Activated CD4-positive, alpha-beta memory T cell treated with anti-CD3 and anti-CD28 coated beads, Interleukin-2, amount 10 ng/mL, durations not matched to agents 7 days and 5 days (primary cell): ENCODE measurements at places on chromosomes 12 and 14.
A peak's percentile ranks its signal among the peaks of the same experiment; 100 is the strongest.

GRCh38 chr14:90797919-90798318, 18.3 kb downstream of the TTC7B start:
- H3K4me3 ChIP-seq = no peak overlapping the region
- peaks cover 22% of the 10 kb centered on the region for H3K4me1 ChIP-seq
- no peak overlapping the region for H3K27ac ChIP-seq
- H3K36me3 ChIP-seq = no peaks in the 10 kb centered on the region

GRCh38 chr14:40697231-40697630, 909.4 kb upstream of the LRFN5 start:
- H3K27ac ChIP-seq = no peak overlapping the region
- no peak for DNase-seq
- H3K4me1 ChIP-seq = no peaks in the 10 kb centered on the region
- no peaks in the 10 kb centered on the region for H3K36me3 ChIP-seq

DNA sequence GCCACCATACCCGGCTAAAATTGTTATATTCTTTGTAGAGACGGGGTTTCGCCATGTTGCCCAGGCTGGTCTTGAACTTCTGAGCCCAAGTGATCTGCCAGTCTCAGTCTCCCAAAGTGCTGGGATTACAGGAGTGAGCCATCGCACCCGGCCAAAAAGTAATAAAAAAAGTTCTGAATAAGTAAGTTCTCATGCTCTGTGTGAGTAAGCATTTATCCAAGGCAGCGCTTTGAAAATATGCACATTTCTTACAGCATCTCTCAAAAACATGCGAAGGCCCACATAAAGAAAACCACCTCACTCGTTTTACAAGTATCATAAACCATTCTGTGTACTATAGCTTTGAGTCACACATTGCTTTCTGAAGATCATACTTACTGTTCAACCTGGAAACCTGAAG, 8.6 kb downstream of the GIT2 start:
- H3K27ac ChIP-seq = peak overlapping the region; percentile 75
- H3K4me3 ChIP-seq = no peak overlapping the region
- no peak for DNase-seq
- peaks cover 53% of the 10 kb centered on the region for H3K4me1 ChIP-seq
- peaks cover 64% of the 10 kb centered on the region for H3K36me3 ChIP-seq

- no peak overlapping the region for H3K27ac ChIP-seq
- no peaks in the 10 kb centered on the region for H3K4me1 ChIP-seq
- peaks cover 13% of the 10 kb centered on the region for H3K27me3 ChIP-seq
- DNase-seq = peak; percentile 18
- H3K36me3 ChIP-seq = no peaks in the 10 kb centered on the region
These were observed 70.7 kb downstream of the RASSF8 start for GRCh38 chr12:26028953-26029735.

- no peak overlapping the region for H3K27ac ChIP-seq
- peak; percentile 76 for DNase-seq
These were observed 45.6 kb downstream of the STAB2 start for GRCh38 chr12:103632554-103633216.

DNA sequence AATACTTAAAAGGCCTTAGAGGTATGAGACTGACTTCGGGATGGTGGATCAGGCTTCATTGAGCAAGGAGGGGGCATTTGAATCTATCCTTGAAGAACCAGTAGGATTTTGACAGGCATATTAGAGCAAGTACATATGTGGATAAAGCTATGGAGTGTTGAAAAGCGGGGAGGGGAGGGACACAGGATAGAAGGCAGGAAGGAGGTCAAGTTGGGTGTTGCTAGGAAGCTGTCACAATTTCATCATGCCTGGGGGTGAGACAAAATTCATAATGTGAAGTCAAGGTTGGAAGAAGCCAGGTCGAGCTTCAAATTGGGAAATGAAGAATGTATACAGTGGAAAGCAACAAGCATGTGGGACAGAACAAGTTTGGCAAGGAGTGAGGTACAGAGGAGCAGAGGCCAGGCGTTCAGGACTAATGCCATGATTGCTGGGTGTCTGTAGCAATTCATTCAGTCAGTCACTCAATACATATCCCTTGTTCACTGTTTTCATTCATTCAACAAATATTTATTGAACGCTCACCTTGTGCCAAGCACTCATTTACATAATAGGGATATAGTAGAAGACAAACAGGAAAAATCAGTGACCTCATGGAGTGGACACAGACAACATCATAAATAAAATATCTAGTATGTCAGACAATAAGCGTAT, 58.3 kb upstream of the LTA4H start:
- no peak for DNase-seq
- peak overlapping the region; percentile 2 for H3K27ac ChIP-seq

DNA sequence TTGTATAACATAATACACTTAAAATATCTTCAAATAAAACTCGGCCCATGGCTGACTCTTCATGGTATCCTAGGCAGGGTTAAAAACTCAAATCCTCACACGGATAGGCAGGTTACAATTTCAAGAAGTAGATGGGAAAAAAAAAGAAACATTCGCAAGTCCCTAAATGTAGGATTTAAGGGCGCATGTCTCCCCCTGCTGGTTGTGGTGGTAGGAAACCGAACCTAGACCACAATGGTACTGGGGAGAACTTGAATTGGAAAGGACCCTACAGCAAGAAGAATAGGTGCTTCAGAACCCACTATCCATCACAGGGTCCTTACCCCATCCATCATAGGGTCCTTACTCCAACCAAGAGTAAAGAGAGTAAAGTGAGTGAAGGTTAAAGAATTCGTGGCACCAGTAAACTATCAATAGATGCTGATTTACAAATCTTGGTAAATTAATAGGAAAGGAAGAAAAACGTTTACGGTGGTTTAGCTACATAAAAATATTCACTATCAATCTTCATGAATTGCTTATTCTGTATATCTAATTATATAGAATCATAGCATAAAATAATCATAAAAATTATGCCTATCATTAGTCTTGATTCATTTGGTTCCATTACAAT, 3.3 kb upstream of the CIPC start:
- DNase-seq = peak; percentile 77
- no peak overlapping the region for H3K27ac ChIP-seq
- H3K36me3 ChIP-seq = peaks cover 2% of the 10 kb centered on the region
- no peak overlapping the region for H3K4me3 ChIP-seq
- H3K4me1 ChIP-seq = peaks cover 33% of the 10 kb centered on the region

GRCh38 chr12:3225796-3226180, 148.6 kb downstream of the TSPAN9 start:
- no peak overlapping the region for H3K27ac ChIP-seq
- H3K4me1 ChIP-seq = no peaks in the 10 kb centered on the region
- DNase-seq = no peak
- H3K36me3 ChIP-seq = no peaks in the 10 kb centered on the region
- H3K4me3 ChIP-seq = no peak overlapping the region
- peaks cover 3% of the 10 kb centered on the region for H3K27me3 ChIP-seq

GRCh38 chr12:19373586-19373985, 65.7 kb upstream of the AEBP2 start:
- no peak for DNase-seq
- no peaks in the 10 kb centered on the region for H3K4me1 ChIP-seq
- H3K4me3 ChIP-seq = no peak overlapping the region
- no peaks in the 10 kb centered on the region for H3K27me3 ChIP-seq

GRCh38 chr12:6376870-6377666, 1.7 kb upstream of the SCNN1A start:
- H3K4me1 ChIP-seq = peaks cover 38% of the 10 kb centered on the region
- H3K27ac ChIP-seq = no peak overlapping the region
- H3K36me3 ChIP-seq = no peaks in the 10 kb centered on the region
- H3K27me3 ChIP-seq = peaks cover 13% of the 10 kb centered on the region

GRCh38 chr12:103928682-103929045, 1.5 kb upstream of the HSP90B1 start:
- DNase-seq = peak; percentile 80
- H3K4me1 ChIP-seq = peaks cover 59% of the 10 kb centered on the region

DNA sequence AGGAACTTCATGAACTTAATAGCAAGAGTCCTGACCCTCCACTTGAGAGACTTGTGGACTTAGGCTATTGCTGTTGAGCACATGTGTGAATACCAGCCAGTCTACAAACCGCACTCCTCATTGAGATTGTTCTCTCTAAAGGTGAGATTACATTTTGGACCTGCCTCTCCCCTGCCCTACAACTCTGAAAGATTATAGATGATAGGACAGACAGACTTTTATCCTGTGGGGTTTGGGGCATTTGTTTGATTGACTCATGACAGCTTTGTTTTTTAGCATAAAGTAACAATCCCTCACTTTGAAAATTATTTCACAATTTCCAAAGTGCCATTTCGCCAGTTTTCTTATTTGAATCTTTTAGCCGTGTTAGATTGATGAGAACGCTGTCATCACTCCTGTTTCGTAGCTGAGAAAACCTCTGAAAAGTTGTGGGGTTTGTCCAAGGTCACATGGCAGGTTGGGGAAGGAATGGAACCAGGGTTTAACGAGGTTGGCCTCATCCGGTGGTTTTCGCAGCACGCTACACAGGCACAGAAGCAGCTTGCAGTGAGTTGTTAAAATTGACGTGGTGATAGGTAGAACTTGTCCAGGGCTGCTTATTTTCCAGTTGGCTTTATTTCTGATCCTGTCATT, 836 bp downstream of the EVL start:
- no peaks in the 10 kb centered on the region for H3K27me3 ChIP-seq
- H3K4me3 ChIP-seq = peak overlapping the region; percentile 86
- H3K4me1 ChIP-seq = peaks cover 52% of the 10 kb centered on the region
- H3K27ac ChIP-seq = peak overlapping the region; percentile 97
- peak; percentile 90 for DNase-seq

- H3K27ac ChIP-seq = peak within 1 kb of the TSS; percentile 65
- H3K27me3 ChIP-seq = peaks cover 15% of the 10 kb centered on the region
- H3K4me3 ChIP-seq = peak within 1 kb of the TSS; percentile 72
- peaks cover 43% of the 10 kb centered on the region for H3K4me1 ChIP-seq
- no peaks in the 10 kb centered on the region for H3K36me3 ChIP-seq
These were observed at the start of gene IGFBP6 for GRCh38 chr12:53097564-53098353. Gene IGFBP6, plus strand, starts transcription at chr12:53097667. Its CDS starts 51 bp downstream, at chr12:53097718.

DNA sequence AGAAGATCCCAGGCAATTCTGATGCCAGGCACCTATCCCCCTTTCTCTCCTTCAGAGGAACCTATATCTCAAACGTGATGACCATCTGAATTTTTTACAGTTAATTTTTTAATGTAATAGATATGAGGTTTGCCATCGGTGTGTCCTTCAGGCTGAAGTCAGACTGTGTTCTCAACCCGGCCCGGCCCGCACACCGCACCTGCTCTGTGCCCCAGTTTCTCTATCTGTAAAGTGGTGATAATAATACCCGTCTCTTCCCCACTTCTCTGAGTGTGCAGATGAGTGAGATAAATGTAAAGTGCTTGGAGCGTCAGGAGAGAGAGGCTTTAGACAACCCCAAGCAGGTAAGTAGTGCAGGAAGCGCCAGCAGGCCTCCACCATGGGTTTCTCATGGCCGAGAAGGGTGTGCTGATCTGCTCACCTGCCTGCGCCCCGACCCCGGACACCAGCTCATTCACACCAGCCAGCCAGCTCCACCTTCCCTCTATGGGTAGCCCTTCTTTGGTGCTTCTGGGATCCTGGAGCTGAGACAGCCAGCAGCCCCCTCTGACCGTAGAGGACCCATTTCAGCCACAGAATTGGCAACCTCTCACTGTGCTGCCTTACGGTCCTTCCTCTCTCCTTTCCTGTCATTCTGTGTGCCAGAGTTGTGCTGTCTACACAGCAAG, 80.0 kb downstream of the ZFP36L1 start:
- peaks cover 6% of the 10 kb centered on the region for H3K36me3 ChIP-seq
- H3K27me3 ChIP-seq = no peaks in the 10 kb centered on the region
- DNase-seq = no peak
- no peak overlapping the region for H3K27ac ChIP-seq

GRCh38 chr14:101134851-101135433, 231.4 kb upstream of the RTL1 start:
- peaks cover 4% of the 10 kb centered on the region for H3K27me3 ChIP-seq
- no peak overlapping the region for H3K4me3 ChIP-seq
- H3K27ac ChIP-seq = no peak overlapping the region
- no peak for DNase-seq

DNA sequence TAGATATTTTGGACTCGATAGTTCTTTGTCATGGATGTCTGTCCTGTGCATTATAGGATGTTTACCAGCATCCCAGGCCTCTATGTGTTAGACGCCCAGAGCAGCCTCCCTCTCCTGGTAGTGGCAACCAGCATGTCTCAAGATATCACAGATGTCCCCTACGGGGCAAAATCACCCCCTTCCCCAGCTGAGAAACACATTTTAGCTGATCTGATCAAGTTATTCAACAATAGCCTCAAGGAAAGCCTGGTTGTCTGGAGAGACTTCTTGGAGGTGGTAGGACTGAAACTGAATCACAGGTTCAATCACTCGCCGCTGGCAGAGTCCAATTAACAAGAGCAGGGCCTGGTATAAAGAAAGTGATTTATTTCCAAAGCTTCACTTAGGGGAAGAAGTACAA, 17.6 kb downstream of the BDKRB1 start:
- H3K27me3 ChIP-seq = no peaks in the 10 kb centered on the region
- H3K36me3 ChIP-seq = no peaks in the 10 kb centered on the region
- DNase-seq = no peak
- H3K4me1 ChIP-seq = no peaks in the 10 kb centered on the region
- H3K27ac ChIP-seq = no peak overlapping the region

DNA sequence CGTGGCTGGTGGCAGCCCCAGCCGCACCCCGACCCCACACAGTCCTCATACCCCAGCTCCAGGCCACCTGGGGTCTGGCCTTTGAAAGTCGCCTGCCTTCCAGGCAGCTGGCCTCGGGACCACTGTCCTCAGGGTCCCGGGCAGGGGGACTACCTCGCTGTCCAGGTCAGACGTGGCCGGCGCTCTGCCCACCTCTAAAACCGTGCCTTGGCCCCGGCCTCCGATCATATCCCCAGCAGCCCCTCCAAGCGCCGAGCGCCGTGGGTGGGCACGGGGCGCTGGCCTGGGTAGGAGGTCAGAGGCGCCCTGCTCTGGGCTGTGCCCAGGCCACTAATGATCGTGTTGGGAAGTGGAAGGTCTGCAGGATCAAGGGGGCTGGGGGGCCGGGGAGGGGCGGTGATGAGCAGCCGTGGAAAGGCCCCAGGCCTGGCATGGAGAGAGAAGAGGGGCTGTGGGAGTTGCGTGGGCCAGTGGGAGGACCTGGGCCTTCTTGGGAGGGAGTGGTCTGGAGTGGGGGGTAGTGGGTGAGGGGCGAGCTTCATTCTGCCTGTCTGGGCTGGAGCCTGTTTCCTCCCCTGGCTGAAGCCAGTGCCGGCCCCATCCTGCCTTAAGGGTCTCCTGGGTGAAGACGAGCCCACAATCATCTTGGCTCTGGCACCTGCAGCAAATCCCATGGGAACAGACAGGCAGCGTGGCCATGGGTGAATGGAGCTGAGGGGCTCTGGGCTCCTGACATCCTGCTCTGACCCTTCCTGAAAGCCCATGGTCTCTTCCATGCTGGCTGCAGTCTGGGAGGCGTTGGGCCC, 4.9 kb downstream of the TMEM121 start:
- no peak overlapping the region for H3K27ac ChIP-seq
- H3K4me1 ChIP-seq = peaks cover 35% of the 10 kb centered on the region
- H3K27me3 ChIP-seq = peaks cover 3% of the 10 kb centered on the region
- no peak for DNase-seq
- H3K4me3 ChIP-seq = peak overlapping the region; percentile 27
